ENCODE measurements at places on chromosomes 2 and 18.

DNA sequence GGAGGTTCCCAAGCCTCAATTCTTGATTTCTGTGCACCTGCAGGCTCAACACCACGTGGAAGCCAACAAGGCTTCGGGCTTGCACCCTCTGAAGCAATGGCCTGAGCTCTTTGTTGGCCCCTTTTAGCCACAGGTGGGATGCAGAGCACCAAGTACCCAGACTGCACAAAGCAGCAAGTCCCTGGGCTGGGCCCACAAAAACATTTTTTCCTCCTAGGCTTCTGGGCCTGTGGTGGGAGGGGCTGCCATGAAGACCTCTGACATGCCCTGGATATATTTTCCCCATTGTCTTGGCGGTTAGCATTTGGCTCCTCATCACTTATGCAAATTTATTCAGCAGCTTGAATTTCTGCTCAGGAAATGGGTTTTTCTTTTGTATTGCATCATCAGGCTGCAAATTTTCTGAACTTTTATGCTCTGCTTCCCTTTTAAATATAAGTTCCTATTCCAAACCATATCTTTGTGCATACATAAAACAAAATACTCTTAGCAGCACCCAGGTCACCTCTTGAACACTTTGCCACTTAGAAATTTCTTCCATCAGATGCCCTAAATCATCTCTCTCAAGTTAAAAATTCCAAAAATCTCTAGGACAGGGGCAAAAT, 9.0 kb upstream of the MATN3 start:
- DNase-seq, result no peak

GRCh38 chr2:16105669-16106281, 165.4 kb downstream of the MYCN start:
- DNase-seq, result no peak

DNA sequence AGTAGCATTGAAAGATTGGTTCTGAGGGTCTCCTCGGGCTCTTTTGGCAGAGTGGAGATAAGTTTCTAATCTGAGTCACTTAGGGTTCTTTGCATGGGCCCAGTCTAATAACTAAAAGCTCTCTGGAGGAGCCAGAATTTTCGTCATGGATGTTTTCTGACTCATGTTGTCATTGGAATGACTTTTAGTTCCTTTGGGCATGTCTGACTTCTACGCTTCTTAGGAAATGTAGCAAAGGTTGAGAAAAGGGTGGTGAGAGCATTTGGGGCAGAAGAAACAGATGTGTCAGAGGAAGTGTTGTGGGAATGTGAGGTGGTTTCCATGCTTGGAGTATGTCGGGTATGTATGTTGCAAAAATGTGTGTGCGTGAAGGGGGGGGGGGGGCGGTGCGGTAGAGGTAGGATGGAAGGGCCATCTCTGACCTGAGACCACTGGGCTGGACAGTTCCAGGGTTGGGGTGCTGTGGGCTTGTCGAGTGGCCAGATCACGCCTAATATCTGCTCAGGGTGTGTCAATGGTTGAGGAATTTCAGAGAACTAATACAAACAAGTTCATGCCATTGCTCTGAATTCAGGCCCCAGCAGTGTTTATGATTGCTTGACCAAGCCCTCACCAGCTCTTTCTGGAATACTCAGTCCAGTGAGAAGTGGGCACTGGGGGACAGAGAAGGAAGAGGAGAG, 26.9 kb downstream of the KLHL29 start:
- no peak for DNase-seq

- DNase-seq, result no peak
These were observed 124.2 kb upstream of the HS6ST1 start for GRCh38 chr2:128442891-128443302.

DNA sequence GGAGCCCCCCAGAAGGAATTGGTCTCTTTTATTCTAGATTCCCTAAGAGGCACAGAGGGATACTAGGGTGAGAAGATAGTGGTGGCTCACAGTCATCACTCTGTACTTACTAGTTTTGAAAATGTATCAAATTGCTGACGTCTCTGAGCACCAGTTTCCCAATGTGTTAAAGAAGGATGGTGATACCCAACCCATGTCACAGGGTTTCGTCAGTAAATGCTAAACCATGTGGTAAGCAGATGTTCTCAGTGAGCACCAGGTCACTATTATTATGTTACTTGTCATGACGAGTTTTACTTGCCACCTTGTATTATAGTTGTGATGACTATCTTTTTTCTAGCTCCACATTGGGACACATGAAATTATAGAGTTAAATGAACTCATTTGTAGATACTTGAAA, 54.7 kb downstream of the NEDD4L start:
- DNase-seq, result no peak

DNA sequence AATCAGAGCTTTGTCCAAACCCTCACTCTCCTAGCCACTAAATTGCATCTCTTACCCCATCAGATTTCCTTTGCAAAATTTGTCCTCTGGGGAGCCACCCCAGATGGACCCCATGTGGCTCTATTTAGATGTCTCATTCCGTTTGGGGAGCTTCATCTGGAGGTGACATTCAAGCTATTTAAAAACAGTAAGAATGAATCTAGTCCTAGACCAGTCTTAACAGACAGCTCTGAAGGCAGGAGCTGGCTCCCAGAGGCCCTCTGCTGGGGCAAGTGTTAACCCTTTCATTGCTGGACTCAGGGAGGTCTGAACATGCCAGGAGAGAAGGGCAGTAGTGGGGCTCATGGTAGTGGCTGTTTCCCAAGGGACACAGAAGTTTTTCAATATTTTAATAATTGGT, 59.2 kb downstream of the RPL37A start:
- no peak for DNase-seq

- DNase-seq, result no peak
These were observed 147.9 kb downstream of the MGAT5 start for GRCh38 chr2:134401789-134402188.

GRCh38 chr18:64693766-64694165, 544.9 kb upstream of the LINC00305 start:
- DNase-seq, result no peak

DNA sequence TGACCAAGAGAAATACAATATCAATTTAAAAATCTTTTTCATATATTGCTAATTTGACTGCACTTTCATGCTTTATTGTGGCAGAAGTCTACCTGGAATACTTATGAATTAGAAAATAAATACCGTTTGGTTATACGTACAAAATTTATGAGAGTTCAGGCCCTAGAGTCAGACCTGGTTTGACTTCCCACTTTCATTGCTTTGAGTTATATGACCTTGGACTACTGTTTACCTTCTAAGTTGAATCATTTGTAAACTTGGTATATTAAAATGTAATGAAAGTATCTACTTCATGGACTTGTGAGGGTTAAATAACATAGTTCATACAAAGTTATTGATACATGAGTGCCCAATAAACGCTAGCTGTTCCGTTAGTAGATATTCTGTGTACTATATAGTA, 12.0 kb downstream of the VAPA start:
- no peak for DNase-seq

DNA sequence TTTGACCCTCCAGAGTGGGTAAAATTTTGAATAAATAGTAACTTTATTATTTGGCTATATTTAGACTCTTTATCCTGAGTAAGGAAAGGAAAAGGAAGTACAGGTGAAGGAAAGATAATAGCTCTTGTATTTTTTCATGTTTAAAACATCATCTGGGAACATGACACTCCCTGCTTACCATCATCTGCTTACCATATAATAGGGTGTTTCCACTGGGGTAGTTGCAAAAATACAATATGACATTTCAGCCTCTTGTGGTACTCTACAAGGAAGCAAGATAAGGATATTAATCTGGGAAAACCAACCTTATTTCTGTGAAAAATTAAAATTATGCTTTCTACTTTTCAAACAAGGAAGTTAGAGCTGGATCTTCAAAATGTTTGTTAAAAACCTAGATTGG, 9.9 kb downstream of the RELCH start:
- no peak for DNase-seq

- no peak for DNase-seq
These were observed 151.8 kb upstream of the STK17B start for GRCh38 chr2:196322973-196323810.

Data from stimulated activated CD8-positive, alpha-beta memory T cell treated with anti-CD3 and anti-CD28 coated beads, Interleukin-4, amount 100 ng/mL, for 24 hours (primary cell).